Stimulated activated CD8-positive, alpha-beta memory T cell treated with anti-CD3 and anti-CD28 coated beads, Interleukin-2, amount 100 ng/mL, for 1 hour (primary cell): ENCODE measurements at places on chromosomes 13 and 19.
A peak's percentile ranks its signal among the peaks of the same experiment; 100 is the strongest.

- no peak for DNase-seq
These were observed 1359.0 kb downstream of the OLFM4 start for GRCh38 chr13:54387625-54388024.

- DNase-seq, result no peak
These were observed 267.9 kb downstream of the LMO7 start for GRCh38 chr13:75904012-75904411.

- no peak for DNase-seq
These were observed 24.5 kb upstream of the LPAR6 start for GRCh38 chr13:48437371-48437770.

DNA sequence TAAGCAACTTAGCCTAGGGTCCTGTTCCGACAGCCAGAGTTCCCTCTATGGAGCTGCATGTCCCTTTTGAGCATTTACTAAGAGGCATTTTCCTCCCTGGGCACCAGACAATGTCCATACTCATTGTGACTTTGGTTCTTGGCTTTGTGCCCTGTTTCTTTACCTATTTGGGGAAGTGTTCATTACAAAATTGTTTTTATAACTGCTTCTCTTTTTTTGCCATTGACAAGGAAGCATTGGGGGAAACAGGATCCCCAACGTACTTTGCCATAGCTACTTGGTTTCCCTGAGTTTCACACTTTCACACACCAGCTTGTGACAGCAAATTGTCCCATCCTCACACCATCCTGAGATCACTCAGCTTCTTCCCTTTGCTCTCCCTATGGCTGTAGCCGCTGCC, 81.1 kb upstream of the SIAH3 start:
- no peak for DNase-seq

DNA sequence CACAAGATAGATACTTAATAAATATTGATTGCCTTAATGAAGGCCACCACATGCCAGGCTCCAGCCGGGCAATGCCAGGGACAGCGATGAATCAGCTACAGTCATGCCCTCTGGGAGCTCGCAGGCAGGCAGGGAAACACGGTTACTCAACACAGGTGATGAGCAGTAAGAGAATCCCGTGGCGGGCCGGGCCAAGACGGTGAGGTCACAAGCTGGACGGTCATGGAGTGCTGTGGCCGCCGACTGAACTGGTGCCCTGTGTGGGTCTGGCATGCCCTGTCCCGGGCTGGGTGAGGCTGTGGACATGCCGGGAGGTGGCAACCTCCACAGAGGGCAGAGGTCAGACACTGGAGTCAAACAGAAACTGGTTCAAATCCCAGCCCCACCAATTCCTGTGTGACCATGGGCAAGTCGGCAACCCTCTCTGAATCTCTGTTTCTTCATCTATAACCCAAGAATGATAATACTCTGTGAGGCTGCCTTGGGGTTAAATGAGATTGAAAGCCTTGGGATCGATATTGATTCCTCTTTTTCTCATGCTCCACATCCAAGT, 13.2 kb upstream of the PAK4 start:
- no peak for DNase-seq

DNA sequence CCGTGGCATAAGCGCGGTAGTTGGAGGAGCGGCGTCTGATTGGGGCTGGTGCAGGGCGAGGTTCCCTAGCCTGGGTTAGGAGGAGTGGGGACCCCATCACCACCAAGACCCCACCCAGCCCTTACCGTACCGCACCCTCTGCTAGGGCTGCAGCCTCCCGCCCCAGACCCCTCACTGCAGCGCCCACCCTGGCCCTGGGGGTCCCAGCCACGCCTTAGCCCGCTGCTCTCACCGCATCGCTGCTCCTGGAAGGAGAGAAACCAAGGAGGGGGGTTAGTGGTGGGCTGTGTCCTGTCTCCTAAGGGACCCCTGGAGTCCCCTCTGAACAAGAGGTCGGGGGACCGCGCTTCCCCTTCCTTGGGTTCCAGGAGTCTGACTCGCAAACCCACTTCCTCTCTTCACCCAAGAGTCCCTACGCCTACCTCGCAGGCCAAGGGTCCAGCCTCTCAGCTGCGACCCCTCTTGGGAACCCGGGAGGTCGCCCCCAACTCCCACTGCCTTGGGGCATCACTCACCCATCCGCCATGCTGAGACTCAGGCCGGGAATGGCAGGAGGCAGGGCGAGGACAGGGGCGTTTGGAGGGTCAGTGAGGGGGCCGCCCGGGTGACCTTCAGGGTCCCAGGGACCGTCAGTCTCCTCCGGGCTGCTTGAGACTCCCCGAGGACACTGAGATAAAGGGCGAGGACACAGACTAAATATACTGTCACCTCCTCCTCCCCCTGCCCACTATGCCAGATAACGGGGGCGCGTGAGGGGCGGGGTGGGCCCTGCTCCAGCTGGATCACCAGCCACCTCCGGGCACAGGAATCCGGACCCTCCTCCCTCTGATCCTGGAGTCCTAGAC, at the start of gene TNNI3:
Gene TNNI3 (minus strand): TSS at position 669 of the 845 bp plus-strand sequence. CDS start 143 bp downstream, at position 526.
- no peak for DNase-seq

- DNase-seq, result peak; percentile 11
These were observed 536 bp downstream of the UBA2 start for GRCh38 chr19:34428549-34429285.

- DNase-seq, result no peak
These were observed 818.4 kb downstream of the DIAPH3 start for GRCh38 chr13:59345311-59345710.

- DNase-seq, result no peak
These were observed 47.4 kb downstream of the MTUS2 start for GRCh38 chr13:28867564-28867963.

DNA sequence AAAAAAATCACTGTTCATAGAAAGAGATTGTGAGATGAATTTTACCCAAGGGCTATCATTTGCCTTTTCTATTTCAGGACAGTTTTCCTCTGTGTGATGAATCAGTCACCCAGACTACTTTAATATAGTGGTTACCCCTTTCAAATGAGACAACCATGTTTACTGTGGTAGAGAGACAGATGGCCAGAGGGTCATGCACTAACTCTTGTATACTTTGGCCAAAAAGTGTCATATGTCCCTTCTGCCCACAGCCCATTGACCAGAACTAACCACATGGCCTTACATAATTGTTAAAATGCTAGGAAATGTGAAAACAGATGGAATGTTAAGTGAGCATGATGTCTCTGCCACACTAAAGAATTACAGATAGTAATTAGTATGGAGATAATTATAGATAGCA, 498.7 kb downstream of the DACH1 start:
- no peak for DNase-seq

GRCh38 chr13:90331974-90332373, 1015.5 kb upstream of the MIR17HG start:
- no peak for DNase-seq

GRCh38 chr19:1880611-1881392, 4.5 kb downstream of the ABHD17A start:
- no peak for DNase-seq

DNA sequence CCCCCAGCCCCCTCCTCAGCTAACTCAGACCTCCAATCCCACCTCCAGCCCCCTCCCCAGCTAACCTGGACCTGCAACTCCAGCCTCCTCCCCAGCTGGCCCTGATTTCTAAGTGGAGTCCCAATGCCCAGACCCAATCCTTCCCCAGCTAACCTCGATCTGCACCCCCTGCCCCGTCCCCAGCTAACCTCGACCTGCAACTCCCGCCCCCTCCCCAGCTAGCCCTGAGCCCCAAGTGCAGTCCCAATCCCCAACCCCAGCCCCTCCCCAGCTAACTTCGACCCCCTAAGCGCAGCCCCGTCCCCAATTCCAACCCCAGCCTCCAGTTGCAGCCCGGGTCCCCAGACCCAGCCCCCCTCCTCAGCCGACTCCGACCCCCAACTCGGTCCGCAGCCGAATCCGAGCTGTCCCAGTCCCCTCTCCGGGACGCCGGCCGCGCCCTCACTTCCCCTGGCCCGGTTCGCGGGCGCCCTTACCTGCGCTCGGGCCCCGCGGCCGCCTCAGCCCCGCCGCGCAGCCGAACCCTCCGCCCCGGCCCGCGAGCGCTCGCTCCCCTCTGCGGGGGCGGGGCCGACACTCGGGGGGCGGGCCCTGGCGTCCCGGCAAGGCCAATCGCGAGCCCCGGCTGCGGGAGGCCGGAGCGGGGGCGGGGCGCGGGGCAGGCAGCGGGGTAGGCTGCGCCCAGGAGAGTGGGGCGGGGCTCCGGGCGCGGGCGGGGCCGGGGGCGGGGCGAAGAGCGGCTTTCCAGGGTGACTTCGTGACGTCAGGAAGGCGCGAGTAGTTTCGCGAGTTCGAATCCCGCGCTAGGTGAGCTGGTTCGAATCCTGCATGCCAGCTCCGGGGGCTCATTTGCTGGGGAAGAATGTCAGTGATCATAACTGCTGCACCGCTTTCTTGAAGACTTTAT, at the start of gene GNG7:
Gene GNG7 (minus strand): TSS at position 525 of the 907 bp plus-strand sequence. CDS start 182,006 bp downstream, outside the sequence.
- DNase-seq, result peak; percentile 88

- DNase-seq, result no peak
These were observed 359.3 kb downstream of the EFNB2 start for GRCh38 chr13:106176117-106176516.

GRCh38 chr19:402786-403185, 6.2 kb downstream of the C2CD4C start:
- no peak for DNase-seq

DNA sequence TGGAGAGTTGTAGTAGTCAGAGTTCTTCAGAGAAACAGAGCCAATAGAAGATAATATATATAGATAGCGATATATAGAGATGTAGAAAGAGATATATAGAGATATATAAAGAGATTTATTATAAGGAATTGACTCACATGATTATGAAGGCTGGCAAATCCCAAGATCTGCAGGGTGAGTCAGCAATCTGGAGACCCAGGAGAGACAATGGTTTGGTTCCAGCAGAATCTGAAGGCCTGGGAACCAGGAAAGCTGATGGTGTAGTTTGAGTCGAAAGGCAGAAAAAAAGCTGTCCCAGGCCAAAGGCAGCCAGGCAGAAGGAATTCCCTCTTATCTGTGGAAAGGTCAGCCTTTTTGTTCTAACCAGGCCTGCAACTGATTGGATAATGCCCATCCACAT, 194.1 kb downstream of the NUFIP1 start:
- DNase-seq, result no peak

DNA sequence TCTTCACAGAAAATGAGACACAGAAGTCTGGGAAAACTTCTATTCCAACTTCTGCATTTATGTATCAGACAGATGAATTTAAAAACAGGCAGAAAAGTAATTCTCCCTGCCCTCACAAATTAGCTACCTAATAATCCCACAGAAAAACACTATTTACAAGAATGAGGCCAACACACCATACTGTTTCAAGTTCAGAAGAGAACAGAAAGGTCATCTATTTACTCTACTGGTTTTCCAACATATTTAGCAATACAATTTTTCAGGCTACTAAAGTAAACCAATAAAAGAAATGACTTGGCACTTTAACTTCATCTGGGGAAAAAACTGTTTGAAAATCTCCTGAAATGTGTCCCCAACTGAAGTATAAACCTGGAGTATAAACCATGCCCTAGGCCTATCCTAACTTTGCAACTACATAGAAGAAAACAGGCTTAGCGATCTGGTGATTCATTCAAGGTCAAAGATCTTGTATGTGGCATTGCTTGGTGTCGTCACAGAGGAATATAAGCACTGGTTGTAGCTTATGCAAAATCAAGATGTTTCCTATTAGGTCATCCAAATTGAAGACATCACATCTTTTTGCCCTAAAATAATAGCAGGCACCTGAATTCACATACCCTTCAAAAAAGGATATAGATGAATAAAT, 20.1 kb upstream of the EBPL start:
- no peak for DNase-seq

GRCh38 chr19:406971-407510, 1.9 kb downstream of the C2CD4C start:
- DNase-seq, result no peak

DNA sequence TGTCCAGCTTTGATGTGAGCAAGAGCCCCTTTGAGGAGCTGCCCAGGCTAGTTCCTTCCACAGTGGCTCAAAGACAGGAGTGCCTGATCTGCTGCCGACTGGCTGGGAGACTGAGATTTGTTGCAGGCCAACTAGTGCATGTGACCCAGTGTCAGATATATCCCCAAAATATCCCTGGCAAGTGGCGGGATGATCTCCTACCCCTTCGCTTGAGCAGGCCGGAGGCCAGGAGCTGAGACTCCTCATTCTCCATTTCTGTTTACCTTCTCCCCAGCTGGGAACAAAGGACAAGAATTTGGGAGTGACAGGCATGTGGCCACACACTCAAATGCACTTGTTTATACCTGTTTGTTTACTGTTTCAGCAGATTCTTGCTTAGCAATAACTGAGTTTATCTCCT, 37.1 kb upstream of the XPO4 start:
- no peak for DNase-seq

DNA sequence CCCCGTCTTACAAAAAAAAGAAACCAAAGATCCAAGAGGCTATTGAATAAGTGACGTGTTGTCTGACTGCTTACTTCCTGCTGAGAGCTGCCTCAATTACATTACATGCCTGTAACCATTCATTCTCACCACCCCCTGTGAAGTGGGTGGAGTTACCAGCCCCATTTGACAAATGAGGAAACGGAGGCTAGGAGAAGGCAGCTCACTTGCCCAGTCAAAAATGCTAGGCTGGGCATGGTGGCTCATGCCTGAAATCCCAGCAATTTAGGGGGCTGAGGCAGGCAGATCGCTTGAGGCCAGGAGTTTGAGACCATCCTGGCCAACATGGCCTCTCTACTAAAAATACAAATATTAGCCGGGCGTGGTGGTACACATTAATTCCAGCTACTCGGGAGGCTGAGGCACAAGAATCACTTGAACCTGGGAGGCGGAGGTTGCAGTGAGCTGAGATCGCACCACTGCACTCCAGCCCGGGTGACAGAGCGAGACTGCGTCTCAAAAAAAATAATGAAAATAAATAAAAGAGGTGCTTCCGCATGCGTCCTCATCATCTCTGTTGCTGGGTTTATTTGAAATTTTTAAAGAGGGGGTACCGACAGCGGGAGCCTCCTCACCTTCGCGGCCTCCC, 499 bp downstream of the LSM7 start:
- no peak for DNase-seq

DNA sequence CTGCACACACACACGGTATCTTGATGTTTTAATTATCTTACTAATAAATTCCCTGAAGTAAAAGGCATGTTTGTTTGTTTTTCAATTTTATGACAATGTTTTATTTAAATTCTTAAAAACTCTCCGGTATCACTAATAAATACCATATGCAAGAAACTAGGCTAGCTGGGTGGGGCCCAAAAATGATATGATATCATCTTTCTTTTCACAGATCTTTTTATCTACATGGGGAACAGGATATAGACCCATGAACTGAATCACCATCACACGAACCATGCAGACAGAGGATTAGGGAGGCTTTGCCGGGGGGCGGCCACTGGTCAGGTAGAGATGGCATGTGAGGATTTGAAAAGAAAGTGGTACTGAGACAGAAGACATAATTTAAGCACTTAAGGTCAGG, 266.4 kb downstream of the ENOX1 start:
- no peak for DNase-seq

- DNase-seq, result no peak
These were observed 171.8 kb downstream of the GPC6 start for GRCh38 chr13:93398167-93399035.

GRCh38 chr19:3479177-3479833, 1.0 kb downstream of the SMIM24 start:
- no peak for DNase-seq

- no peak for DNase-seq
These were observed 2.2 kb upstream of the TBXA2R start for GRCh38 chr19:3608750-3609322.
